NCI-H1048 (cell line): ENCODE measurements at places on chromosomes 5 and 9.
A peak's percentile ranks its signal among the peaks of the same experiment; 100 is the strongest.

DNA sequence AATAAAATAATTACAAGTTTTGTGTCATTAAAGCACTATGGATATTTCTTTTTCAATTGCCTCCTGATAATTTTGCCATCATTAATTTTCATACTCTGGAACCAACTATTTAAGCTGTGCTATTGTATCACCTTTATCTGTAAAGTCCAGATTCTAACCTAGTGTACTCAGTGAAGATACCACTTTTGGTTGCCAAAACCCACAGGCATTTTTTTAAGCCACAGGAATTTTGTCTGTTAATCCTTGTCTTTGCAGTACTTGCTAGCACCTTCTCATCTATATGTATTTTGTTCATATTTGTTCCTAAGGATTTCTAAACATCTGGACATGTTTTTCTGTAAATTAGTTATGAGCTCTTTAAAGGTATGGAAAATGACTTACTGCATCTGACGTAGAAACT lies 481.4 kb upstream of the DAB2 start:
- no peak for DNase-seq

DNA sequence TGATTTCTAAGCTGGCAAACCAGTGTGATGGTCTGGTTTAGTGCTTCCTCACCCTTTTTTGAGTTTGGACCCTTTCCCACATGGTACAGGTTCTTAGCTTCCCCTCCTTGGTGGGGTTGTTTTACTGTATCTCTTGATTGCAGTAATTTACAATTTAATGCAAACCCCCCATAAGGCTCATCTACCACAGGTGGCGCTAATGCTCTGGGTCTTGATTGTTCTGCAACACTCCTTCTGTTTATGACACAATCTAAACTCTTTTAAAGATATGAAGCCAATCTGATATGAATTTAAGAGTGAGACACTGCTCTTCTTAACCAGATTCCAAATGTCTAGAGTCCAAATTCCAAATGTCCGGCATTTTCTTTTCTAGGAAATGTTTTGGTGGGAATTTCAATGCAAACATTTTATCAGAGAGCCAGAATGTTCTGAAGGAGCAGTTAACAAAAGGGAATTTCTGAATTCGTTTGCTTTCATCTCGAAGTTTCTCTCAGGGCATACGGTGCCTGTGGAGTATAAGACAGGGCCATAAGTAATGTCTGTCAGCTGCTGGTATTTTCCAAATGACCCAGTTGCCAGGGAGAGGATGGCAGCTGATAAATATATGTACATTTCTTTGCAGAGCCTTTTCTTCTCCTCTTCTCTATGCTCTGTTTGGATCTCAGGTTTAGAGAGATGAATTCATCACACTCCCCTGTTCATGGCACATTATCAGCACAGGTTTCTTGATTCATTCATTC lies 246.8 kb downstream of the ARHGAP26 start:
- DNase-seq = no peak

- no peak for DNase-seq
Measured at GRCh38 chr9:107237873-107238272, 45.2 kb upstream of the RAD23B start.

GRCh38 chr5:4199049-4199841 lies 603.6 kb downstream of the IRX1 start:
- DNase-seq = no peak

- no peak for DNase-seq
Measured at GRCh38 chr5:172177176-172177575, 10.8 kb downstream of the STK10 start.

GRCh38 chr9:26308328-26308727 lies 584.3 kb downstream of the CAAP1 start:
- DNase-seq = no peak

GRCh38 chr9:94668928-94669729 lies 29.8 kb upstream of the FBP1 start:
- peak; percentile 23 for DNase-seq

DNA sequence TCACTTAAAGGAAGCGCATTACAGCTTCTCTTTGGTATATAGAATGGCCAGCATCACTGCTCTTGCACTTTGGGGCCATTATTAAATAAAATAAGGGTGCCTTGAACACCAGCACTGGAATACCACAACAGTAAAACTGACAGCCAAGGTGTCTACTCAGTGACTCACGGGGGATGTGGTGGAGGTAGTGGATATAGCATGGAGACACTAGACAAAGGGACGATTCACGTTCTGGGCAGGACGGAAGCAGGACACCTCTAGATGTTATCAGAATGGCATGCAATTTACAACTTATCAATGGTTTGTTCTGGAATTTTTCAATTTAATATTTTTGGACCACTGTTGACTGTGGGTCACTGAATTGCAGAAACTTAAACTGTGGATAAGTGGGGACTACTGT lies 32.9 kb upstream of the PDE8B start:
- DNase-seq = no peak

- DNase-seq = no peak
Measured at GRCh38 chr9:113645227-113645977, 181.9 kb downstream of the RGS3 start.

GRCh38 chr5:6638236-6638635 lies 5.0 kb downstream of the SRD5A1 start:
- DNase-seq = no peak

DNA sequence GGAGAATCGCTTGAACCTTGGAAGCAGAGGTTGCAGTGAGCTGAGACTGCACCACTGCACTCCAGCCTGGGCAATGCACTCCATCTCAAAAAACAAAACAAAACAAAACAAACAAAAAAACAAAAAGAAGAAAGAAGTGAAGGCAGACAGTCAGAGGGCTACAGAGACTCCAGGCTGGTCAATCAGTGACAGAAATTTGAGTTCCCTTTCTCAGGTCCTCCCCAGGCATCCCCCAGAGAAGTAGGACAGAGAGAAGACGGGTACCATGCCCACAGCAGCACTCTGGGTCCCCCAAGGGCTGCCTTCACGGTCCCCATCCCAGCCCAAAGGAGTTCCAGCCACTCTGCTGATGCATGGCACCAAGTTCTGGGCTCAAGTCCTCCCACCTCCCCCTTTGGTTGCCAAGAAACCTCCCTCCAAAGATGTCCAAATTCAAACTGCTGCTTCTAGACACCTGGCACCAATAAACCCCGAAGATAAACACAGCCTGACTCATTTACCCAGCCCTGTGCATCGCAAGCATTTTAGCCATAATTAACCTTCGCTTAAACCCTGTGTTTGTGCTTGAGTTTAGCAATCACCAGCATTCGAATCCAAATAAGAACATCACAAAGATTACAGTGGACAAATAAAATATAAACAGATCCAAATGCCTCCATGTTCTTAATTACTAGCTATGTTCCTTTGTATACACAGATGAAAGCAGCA lies 24.0 kb downstream of the SEMA4D start:
- no peak for DNase-seq

GRCh38 chr5:173711466-173711865 lies 95.0 kb upstream of the BOD1 start:
- no peak for DNase-seq

DNA sequence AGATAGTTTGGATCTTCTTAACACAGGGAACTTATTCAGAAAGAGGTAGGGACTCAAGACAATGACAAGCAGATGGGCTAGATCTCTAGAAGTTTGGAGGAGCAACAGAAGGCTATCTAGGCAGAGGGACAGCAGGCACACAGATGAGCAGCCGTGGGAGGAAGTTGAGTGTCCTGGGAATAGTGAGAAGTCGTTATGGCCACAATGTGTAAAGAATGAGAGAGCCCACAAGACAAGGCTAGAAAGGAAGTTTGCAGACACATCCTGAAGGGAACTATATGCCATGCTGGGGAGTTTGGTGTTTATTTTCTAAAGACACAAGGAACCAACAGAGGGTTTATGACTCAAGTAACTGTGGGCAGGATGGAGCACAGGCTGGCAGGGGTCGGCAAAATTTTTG lies 160.6 kb downstream of the PALM2AKAP2 start:
- DNase-seq = no peak

DNA sequence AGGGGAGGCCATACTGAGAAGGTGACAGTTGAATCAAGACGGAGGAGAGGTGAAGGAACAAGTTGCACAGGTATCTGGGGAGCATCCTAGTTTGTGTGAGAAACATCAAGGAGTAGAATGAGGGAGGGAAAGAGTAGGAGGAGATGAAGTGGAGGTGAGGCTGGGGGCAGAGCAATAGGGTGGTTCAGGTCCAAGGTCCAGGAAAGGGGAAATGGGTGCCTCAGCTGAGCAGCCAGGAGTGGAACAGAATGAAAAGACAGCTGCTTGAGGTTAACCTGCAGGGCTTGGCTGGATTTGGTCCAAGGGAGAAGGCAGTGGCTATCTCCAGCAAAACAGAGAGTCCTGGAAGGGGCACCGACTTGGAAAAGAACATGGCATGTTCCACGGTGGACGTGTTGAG lies 5.3 kb downstream of the SLC1A1 start:
- no peak for DNase-seq

- DNase-seq = no peak
Measured at GRCh38 chr5:86354664-86355063, 263.1 kb upstream of the COX7C start.

- DNase-seq = no peak
Measured at GRCh38 chr9:2657427-2657826, 35.8 kb downstream of the VLDLR start.

DNA sequence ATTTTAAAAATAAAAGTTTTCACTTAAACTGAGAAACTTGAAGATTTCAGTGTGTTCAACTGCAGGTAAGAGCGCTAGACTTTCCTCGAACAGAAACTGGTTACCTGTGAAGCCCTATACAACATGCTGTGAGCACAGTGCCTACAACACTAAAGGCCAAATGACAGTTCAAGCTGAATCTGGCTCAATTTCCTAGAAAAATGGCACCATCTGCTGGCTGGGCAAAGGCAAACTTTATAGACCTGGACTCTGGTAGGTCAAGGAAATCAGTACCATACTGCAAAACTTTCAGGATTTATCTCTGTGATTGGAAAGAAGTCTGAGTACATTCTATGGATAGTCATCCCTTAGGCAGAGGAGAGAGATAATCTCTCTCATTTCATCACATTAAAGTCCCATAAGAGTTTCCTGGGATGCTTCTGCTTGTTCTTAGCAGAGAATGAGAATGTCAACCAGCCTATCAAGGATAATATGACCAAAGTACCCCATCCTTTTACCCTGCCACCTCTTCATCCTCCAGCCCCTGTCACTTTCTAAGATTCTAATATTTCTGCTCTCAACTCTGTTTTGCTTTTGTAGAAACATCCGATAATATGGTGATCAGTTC lies 31.8 kb upstream of the FOXB2 start:
- DNase-seq = no peak

DNA sequence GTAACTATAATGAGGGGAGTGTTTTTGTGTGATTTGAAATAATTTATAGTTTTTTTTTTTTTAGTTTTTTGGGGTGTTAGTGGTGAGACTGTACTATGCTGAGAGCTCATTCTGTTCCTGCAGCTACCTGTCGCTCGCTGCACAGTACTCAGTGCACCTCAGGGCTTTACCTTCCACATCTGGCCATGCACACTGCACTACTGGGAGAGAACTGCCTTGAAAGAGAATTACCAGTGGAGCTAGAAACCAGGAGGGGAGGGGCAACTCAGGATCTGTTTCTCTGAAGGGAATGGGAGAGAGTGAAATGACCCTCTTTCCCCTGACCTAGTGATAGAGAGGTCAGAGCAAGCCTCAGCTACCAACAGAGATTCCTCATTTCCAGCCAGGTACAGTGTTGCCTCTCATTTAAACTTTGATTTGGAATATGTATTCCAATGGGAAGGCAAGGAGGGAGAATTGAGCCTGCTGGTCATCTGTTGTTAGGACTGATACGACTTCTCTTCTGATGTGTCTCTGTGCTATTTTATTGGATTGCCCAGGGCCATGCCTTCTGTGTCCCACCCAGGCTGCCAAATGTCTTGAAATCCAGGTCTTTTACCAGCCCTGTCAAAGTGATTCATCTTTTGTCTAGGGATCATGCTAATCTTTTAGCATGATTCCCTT lies 8.9 kb downstream of the ATG10 start:
- DNase-seq = no peak
